ENCODE measurements at places on chromosomes 4 and X.
A peak's percentile ranks its signal among the peaks of the same experiment; 100 is the strongest.

- DNase-seq, result no peak
These were observed 177.0 kb upstream of the RASGEF1B start for GRCh38 chr4:81648576-81649275.

DNA sequence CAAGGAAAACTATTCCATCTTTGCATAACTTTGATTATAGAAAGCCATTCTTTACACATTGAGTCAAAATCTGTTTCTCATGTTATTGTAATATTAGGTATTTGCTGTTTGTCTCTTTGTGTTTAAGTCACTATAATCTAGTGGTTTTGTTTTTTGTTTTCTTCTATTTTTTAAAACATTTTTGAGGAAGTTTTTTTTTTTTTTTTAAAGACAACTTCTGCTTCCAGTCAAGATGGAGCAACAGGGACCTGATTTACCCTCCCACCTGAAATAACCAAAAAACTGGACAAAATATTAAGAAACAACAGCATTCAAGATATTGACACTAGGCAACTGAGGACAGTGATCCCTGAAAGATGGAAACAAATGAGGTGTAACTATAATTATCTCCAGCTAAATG, 18.4 kb upstream of the NSUN7 start:
- no peak for DNase-seq

GRCh38 chrX:46125111-46125510, 420.1 kb downstream of the ZNF674 start:
- no peak for DNase-seq

DNA sequence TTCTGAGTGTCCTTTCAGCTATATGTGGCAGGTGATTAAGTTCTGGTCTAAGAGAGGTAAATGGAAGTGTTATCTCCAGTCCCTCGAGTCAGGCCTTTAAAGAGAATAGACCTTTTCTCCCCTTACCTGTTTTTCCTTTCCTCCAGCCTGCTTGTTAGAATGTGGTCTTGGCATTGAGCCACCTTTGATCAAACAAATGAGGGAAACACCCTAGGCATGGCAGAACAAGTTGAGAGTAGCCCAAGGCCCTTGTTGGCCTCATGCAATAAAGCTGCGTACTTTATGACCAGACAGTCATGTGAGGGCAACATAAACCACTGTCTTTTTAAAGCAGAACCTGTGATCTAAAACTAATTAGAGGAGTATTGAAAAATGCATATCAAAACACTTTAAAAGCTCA, 13.2 kb upstream of the IL13RA2 start:
- DNase-seq, result no peak

DNA sequence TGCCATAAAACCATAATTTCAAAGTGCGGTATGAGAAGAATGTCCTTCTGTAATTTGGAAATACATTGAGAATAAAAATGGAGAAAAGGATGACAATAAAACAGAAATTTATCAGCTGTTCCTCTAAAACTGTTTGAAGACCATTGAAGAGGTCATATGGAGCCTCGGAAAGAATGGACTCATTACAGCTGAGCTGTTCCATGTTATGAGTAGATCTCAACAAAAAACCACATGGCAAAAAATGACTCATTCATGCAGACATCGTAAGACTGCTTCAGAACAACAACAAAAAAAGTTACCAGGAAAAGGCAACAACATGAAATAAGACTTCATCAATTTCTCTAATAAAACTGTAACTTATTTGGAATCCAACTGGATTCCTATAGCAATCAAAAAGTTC, 39.7 kb downstream of the AKAP4 start:
- no peak for DNase-seq

DNA sequence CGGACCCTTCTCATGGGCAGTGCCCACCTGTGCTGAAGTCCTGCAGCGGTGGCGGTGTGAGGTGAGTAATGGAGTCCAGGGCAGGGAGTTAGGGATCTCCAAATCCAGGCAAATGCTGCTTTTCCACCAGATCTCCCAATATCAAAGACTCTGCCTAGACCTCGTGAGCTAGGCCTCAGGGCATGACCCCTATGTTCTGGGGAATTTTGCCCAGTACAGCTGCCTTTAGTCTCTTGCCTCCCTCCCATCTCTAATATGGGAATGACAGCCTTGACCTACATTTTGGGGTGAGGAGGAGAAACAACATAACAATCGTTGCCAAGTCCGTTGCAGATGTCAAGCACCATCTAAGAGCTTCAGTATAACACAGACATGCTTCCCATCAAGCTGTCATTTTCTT, 7.3 kb downstream of the PAK3 start:
- DNase-seq, result no peak

GRCh38 chr4:3868211-3869173, 102.3 kb downstream of the ADRA2C start:
- DNase-seq, result peak; percentile 81

DNA sequence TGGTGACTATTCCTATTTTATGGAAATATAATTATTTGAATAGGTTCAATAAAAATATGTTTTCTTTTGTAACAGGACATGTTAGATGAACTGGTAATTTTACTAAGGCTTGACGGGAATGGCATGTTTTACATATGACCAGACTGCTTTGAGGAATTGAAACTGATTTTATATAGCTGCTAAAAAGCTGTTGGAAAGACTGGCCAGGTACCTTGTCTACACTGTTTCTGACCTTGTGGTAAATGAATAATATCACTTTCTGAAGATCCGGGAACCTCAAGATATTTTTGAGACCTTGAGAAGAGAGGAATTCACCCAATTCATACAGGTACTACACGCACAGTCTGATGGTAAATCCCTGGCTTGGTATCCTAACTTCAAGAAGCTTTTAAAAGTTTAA, 42.1 kb upstream of the USP46 start:
- no peak for DNase-seq

DNA sequence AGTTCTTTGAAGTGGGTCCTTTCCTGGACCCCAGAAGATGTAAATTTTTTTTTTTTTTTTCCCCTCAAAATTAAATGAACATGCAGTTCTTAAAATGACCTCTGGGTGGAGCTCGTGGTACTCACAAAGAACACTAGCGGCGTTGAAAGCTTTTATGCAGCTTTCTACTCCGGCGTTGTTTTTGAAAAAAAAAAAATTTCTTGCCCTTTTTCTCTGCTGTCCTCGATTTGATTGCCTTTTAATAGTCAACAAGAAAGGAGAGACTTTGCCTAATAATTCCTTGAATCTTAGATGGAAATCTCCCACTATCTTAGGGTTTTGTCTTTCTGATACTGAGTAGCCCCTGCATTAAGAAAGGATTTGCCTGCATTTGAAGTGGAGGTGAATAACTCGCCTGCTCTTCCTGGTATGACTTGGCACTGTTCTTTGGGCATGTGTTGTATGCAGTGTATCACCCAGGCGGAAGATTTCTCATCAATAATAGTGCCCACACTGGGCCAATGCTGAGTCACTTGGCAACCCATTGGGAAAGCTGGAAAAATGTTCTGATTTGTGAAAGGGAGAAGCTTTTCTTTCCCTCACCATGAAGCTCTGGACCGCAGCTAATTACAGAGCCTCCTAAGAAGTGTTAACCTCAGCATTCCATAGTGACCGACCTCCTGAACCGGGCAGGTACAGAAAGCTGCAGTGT, 104.0 kb downstream of the PHEX start:
- peak; percentile 60 for DNase-seq

- DNase-seq, result peak; percentile 49
These were observed 140.0 kb downstream of the DHRSX start for GRCh38 chrX:2360731-2361130.

GRCh38 chrX:21968333-21968732, 27.8 kb downstream of the SMS start:
- DNase-seq, result no peak

DNA sequence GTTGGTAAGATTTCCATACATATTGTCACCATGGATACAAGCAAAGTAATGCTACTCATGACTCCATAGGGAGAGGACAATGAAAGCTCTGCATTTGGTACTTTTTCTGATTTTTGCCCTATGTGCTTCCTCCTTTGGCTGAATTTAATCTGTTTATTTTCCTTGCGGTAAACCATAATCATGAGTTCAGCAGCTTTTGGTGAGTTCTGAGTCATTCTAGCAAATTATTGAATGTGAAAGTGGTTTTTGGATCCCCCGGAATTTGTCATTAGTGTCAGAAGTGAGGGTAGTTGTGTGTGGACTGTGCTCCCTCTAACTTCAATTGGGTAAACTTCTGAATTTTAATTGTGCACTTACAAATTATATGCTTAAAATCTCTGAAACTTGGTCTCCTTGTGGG, 170.3 kb downstream of the MOSPD2 start:
- DNase-seq, result no peak

Data from GM23338 (cell line).